ENCODE measurements at places on chromosomes 7 and 10. TPM values are rescaled to one million over a fixed set of nuclear protein-coding genes. Genes with fewer than 3 reads are reported as not detected.
A peak's percentile ranks its signal among the peaks of the same experiment; 100 is the strongest.

DNA sequence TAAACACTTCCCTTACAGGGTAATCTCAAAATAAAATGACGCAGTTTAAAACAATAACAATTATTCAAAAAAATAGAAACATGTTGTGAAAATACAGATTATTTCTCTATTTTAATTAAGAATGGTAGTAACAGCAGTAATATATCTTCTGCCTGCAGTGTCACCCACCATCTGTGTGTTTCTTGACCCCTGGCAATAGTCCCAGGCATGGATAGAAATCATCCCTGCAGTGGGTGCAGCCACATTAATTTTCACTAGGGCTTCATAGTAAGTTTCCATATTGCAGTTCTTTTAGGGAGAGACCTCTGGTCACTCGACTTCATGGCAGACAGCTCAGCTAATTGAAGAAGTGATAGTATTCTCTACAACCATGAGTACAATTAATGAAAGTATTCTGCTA lies 470.1 kb upstream of the TEX47 start:
- DNase-seq = no peak

- DNase-seq = no peak
These were observed 131.9 kb downstream of the AKR1D1 start for GRCh38 chr7:138208142-138208570.

GRCh38 chr7:64504581-64505120 lies 58.2 kb downstream of the ZNF680 start:
- DNase-seq = peak; percentile 11

- DNase-seq = no peak
These were observed 15.9 kb downstream of the YKT6 start for GRCh38 chr7:44216521-44217222.

DNA sequence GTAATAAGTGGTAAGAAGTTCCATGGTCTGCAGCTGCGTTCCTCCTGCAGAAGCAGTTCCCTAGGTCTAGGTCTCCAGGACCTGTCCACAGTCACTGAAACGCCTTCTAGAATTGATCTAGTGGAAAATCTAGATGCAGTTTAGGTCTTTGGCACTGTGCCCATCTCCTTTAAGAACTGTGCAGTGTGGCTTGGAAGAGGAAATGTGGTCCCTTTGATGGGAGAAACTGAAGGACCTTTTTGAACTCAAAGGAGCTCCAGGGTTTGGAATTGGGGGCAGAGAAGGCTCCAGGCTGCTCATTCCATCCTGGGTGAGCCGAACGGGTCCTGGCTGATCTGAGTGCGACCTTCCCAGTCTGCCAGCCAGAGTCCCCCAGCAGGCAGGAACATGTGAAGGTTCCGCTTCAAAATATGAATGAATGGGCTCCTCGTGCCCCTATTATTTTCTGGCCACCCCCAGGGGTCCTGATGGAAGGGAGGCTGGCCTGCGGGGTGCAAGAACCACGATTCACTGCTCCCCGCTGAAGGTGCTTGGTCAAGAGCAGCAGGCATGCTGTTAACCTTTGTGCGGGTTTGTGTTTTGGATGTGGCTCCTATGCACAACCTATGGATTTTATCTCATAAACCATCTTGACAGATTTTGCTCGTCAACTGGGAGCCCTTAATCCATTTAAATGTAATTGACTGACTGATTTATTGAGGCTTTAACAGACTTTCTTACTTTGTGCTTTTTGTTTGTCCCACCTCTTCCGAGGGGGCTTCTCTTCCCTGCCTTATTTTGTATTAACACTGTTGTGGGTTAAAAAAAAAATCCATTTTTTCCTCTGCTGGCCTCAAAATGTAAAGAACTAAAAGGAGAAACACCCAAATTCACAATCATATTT lies 36.7 kb downstream of the ZNF467 start:
- no peak for DNase-seq

TRPV5 gene
- total RNA-seq = not detected

GRCh38 chr10:110353244-110354119 lies 48.8 kb upstream of the SMNDC1 start:
- DNase-seq = peak; percentile 81

DNA sequence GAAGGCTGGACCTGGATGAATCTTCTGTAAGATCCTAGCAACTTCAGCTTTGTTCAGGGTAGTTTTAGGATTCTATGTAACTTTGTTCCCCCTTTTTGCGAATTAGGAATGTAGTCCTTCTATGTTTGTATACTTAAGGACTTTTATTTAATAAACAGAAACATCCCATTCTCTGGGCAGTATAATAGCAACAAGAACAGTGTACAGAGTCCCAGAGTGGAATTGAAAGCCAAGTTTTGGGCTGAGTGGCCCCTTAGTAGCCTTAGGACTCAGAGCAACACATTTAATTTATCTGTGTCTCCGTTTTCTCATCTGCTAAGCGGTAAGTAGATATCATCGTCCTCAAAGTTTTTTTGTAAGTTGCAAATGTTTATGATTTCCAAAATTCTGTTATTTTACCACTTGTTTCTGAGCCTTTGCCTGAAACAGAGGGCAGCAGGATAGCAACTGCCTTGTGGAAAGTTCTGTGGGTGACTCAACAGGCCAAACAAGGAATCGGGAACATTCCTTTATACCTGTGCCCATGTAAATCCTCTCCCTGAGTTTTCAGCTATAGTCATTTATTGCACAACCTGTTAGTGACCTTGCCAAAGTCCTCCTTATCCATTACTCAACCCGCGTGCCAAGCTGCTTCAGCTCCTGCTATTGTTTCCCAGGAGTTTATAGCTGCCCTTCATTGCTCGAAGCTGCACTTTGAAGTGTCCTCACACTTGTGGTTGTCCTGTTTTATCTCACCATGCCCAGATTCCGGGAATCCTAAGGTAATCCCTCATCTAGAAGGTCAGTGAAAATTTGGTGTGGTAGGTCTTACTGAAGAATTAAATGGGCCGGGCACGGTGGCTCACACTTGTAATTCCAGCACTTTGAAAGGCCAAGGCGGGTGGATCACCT lies 199.1 kb upstream of the AHR start:
- DNase-seq = peak; percentile 42

LIPN gene
- 0.10 TPM for total RNA-seq
